ENCODE measurements at places on chromosomes 5 and 9.

DNA sequence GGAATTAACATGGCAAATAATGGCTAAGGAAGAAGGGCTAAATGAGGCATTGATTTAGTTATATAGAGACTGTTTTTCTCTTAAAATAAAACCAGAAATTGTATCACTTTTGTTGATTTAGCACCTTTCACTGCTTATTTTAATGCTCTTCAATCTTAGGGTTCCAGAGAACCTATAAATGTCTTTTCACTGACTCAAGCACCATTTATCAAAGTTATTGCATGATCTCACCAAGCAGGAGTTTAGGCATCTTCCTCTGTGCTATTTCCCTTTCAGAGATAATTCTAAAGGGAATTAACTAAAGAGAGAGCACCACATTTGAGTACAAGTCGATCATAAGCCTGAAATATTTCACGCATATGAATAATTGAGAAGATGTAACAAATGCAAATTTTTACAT, 357.1 kb downstream of the CDH18 start:
- no peak for DNase-seq

GRCh38 chr9:8604201-8604600, 804.6 kb upstream of the DMAC1 start:
- DNase-seq = no peak

DNA sequence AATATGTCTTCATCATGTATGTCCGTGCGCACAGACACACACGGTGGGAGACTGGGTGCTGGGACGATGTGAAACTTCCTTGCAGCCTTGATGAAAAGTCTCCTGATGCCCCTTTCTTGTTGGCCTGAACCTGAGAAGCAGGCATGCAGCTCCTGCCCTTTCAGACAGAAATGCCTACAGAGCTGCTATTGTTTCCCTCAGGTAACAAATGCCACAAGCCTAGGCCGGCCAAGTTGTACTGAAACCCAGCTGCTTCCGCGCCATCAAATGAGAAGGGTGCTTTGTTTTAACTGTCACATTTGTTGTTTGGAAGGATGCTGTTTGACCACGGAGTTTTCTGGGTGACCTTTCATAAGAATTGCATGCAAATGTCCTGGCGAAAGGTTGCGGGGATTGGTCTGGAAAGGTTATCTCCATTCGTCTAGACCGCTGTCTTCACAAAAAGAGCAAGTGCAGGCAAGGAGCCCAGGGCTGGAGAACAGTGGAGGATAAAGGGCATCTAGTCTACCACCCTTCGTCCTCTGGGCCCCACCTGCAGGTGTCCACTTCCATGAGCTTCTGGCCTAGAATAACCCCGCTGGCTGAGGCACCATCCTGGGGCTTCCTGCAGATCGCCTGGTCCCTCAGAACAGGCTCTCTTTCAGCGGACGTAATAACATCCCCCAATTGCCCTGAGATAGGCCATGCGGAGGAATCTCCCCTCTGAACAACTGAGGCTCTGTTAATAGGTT, 197.2 kb downstream of the SEMA6A start:
- DNase-seq = no peak

DNA sequence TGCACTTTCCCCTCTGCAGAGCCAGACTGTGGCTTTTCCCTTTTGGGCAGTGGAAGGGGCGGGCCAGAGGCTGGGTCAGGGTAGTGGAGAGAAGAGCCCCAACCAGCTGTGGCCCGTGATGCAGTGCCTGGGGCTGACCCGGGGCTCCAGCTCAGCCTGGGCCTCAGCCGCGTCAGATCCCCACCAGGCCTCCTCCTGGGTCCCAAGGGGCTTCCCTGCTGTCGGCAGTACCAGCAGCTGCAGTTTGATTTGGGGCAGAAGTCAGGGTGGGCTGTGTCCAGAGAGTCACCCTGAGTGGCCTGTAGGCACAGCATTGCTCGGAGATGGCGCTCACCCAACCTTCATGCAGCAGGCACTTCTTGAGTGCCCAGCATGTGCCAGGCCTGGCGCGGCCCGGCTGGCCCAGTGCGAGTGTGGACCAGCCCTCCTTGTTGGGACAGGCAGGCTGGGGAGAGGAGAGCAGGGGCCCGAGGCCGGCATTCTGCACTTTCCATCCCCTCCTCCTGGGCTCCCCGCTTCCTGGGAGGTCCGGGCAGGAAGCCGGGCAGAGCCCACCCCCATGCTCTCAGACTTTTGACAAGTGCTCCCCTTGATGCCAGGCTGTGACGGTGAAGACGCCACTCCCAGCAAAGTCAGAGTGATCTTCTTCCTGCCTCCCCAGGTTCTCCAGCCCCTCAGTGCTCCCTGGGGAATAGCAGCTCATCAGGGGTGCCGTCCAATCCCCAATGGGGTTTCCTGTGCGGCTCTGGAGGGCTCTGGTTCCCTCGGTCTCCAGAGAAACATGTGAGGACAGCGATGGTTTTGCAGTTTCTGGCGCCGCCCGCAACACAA, 88.3 kb upstream of the COL5A1 start:
- no peak for DNase-seq

DNA sequence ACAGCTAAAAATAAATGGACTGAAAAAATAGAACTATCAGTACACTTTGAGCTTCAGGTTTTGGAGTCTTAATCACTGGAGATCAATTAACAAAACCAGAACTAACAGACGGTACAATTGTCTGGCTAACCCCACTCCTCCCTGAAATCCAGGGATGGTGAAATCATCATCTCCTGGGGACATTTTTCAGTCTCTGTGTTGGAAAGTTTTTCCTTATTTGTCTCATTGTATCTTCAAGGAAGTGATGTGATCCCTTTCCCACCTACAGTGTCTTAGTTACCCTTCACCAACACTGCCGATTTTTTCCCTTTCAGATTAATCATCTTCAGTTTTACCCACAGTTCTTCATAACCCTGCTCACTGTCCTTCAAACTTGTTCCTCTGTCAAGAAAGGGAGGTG, 81.9 kb downstream of the MAP1B start:
- no peak for DNase-seq

DNA sequence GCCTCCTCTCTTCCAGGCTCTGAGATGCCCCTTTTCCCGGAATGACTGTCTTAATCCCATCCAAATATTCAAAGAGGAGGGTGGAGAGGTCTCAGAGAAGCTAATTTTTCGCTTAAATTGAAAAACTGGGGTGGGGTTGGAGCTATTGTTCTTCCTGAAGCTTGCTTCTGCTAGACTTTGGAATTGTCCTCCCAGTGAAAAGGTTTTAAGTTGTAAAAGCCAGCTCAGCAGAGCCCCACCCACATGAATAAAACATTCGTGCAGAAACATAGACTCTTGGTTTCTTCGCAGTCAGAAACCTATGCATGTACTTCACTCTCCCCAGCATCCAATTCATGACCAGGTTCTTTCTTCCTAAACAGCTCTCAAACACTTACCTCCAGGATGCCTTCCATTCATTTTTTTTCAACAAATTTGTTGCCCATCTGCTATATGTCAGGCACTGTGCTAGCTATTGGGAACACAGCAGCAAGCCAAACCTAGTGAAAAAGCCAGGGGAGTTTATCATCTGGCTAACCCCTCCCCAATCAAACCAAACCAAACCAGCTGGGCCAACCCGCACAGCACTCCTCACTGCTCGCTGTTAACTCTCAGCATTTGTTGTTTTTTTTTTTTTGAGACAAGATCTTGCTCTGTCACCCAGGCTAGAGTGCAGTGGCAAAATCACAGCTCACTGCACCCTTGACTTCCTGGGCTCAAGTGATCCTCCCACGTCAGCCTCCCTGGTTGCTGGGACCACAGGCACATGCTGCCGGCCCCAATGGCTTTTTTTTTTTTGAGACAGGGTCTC, 37.9 kb upstream of the OCLN start:
- no peak for DNase-seq

DNA sequence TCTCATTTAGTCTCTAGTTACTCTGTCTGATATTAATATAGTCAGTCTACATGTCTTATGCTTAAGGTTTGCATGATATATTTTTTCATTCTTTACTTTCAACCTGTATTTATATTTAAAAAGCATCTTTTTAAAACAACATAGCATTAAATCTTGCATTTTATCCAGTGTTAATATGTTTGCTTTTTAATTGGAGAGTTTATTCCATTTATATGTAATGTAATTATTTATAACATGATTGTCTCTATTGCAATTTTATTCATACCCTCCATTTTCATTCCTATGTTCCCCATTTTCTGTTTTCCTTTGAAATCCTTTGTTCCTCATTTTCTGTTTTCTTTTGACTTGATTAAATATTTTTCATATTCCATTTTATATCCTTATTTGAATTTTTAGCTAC, 13.3 kb downstream of the PCDHB15 start:
- no peak for DNase-seq

GRCh38 chr5:2192496-2192895, 309.8 kb upstream of the IRX4 start:
- no peak for DNase-seq

DNA sequence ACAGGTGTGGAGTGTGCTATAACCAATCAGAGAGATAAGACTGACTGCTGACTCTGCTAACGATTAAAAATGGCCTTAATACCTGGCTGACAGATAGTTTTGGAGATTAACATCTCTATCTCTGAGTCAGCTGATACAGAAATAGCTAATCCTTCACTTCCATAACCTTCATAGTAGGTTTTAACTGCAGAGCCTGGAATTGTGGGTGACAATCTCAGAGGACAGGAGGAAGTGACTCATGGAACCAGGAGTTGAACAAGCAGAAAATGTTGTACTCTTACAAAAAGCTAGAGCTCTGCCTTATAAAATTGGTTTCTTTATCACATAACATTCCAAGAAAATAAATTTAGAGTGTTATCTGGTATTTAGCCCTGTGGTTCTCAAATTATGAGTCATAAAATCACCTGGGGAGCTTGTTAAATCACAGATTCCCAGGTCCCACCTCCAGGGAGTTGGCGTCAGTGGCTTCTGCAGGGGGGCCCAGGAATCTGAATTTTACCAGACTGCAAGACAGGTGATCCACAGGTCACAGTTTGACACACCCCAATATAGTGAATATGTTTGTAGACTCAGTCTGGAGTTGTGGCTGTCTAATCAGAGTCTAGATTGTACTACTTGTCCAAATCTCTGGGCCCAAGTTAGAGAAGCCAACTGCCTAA, 44.4 kb upstream of the AFAP1L1 start:
- no peak for DNase-seq

DNA sequence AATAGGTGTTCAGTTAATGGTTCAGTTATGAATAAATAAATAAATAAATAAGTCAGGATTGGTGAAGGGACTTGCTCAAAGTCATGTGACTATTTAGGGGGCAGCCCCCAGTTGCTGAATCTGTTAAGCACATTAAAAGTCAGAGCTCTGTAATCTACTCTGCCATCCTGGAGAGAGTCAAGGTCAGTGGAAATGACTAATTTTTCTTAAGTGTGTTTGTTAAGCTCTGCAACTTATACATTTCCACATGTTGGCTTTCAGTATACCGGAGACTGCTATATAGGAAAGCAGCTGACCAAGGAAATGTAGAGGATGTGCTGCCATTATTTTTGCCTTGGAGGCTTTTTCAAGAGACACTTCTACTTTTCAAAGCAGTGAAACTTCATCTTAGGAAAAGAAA, 57.9 kb downstream of the KIAA1958 start:
- no peak for DNase-seq

- no peak for DNase-seq
Observed at GRCh38 chr5:38297830-38298608, 39.7 kb downstream of the EGFLAM start.

GRCh38 chr9:115422932-115423440, 305.0 kb upstream of the TNC start:
- DNase-seq = no peak

DNA sequence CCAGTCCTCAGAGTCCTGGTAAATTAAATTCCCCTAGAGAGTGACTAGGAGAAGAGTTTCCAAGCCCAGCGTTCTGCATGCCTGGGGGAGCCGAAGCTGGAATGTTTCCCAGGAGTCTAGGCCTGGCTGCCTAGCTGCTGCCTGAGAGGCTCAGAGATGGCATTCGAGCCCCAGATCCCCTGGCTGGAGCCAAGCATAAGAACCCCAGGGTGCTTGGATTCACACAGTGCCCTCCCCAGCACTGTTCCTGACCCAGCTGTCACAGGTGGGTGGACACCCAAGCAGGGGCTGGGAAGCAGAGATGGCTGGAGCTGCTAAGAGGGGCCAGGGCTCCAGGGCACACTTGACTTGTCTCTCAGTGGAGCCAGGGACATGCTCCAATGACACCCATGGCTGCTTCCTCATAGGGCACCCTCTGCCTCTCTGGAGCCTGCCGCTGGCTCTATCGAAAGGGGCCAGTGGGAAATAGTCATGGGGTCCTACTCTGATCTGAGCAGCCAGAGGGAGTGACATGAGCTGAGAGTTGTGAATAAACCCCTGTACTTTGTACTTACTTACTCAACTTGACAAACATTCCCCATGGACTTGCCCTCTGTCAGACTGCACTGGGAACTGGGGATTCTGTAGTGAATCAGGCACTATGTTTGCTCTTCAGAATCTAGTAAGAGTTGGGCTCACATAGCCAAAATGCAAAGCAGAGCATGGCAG, 62.6 kb upstream of the XPA start:
- DNase-seq = no peak

GRCh38 chr5:119330367-119331183, 25.2 kb upstream of the TNFAIP8 start:
- no peak for DNase-seq

GRCh38 chr5:177472460-177473442, 683 bp downstream of the DBN1 start:
- DNase-seq = no peak

GRCh38 chr5:95715799-95716461, 15.2 kb upstream of the RHOBTB3 start:
- no peak for DNase-seq

DNA sequence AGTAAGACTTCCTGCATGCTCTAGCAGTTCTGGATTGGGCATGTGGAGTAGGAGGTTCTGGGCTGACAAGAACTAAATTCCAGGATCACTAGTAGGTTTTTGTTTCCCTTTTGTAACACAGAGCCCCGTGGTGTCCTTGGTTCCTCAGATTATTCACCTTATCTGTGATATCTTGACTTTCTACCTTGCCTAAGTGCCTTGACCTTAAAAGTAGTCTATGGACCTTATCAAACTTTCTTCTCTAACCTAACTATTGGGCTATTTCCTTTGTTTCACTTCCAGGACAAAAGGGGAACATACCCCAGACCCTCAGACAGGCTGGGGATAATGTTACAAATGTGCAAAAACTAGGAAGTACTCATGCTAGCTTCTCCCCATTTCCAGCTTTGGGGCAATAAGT, 595.3 kb downstream of the PSAT1 start:
- no peak for DNase-seq

DNA sequence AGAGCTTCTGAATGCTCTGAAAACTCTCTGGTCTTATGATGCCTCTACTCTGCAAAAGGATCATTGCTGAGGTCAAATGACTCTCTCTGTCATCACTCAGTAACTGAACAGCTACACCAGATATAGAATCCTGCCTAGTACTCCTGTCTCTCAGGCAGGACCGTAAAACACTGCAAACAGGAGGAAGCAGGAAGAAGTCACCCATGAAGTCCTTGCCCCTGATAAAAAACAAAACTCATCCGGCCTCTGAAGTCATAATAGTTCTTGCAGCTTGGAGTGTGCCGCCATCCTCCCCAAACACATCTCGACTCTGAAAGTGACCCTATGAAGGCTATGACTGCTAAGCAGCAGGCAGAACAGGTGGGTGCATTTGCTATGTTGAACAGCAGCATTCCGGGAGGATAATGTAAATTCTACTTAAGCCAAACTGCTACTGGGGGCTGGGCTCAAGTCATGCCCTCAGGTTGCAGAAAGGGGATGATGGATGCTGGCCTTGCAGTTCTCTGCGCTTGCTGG, 81.9 kb upstream of the FAM169A start:
- DNase-seq = no peak

GRCh38 chr9:133303266-133304157, 28.5 kb upstream of the ABO start:
- no peak for DNase-seq
